ENCODE measurements at places on chromosomes 12 and 14.

DNA sequence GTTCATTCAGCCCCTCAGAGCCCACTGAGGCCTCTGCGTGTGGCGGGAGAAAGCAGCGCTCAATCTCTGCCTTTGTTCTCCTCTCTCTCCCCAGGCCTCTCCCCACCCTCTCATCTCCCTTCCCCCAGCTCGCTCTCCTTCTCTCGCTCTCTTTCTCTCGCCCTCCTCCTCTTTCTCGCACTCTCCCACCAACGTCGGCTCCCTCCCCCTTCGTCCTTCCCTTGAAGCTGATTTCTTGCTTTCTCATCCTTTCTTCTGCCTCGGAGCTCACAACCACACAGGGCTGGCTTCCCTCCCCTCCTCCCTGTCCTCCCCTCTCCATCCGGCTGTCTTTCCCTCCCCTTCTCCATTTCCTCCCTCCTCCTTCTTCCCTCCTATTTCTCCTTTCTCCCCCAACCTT lies 96.4 kb downstream of the LRRC74A start:
- DNase-seq = no peak

DNA sequence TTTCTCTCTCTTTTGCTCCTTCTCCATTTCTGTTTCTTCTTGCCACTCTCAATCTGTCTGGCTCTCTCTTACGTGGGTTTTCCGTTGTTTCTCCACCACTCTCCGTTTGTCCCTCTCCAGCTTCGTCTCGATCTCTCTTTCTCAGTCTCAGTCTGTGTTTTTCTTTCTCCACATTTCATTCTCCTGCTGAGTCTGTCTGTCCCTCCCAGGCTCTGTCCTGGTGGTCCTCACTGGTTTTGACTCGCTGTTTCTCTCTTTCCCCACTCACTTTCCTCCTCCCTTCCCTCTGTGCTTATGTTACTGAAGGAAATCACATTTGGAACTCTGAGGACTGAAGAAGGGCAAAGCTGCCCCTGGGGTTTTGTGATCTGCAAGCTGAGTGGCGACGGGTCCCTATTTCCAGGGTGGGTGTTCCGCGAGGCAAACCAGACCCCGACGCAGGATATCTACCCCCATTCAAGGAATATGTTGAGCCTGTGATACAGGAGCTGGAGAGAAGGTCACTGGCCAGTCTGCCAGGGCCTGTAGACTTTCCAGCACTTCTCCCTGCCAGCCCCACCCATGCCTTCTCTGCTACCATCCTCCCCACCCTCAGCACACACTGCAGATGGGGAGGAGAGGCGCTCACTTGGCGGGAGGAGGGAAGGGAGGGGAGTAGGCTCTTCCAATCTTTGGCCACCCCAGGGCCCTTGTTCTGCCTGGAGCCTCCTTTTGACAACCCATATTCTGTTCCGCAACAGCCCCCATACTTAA lies 102.7 kb upstream of the MAP1LC3B2 start:
- DNase-seq = no peak

DNA sequence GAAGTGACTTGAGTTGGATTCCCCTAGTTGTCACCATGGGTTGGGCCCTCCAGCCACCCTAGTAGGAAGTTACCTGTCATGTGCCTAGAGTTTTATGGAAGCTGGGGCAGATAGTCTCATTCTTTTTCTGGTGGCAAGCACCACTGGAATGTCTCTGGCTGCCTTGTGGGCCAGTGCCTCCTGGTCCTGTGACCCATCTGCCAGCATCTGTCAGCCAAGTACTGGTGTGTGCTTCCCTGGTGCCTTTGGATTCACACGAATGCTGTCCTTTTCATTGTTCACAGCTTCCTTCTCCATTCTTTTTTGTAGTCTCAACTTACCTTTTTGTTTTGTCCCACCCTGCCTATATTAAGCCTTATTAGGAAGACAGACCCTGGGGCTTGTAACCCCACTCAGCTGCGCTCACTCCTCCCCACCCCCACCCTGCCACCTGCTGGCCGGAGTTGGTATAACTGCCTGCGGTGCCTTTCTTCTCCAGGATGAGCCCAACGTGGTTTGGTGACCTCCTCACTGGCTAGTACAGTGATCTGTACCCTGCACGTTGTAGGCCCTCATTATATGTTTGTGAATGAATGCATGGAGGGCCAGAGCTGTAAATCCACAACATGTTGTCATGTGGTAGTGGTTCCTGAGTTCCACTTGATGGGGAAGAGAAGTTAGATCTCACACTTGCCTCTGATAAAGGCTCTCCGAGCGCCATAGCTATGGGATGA lies 125.7 kb downstream of the TSPAN9 start:
- DNase-seq = peak; percentile 47

DNA sequence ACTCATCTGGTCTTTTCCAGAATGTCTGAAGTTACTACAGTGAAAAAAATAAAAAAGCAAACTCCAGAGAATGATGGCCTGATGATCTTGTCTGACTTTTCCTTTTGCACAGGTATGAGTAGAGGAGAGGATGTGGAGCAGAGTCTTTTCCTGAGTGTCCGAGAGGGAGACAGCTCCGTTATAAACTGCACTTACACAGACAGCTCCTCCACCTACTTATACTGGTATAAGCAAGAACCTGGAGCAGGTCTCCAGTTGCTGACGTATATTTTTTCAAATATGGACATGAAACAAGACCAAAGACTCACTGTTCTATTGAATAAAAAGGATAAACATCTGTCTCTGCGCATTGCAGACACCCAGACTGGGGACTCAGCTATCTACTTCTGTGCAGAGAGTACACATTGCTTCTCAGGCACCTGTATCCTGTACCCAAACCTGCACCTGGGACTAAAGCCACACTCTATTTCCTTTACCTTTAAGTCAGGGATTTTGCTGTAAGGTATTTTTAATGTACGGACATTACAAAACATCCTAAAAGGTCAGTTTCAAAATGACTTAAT lies 75.8 kb upstream of the OR4E1 start:
- no peak for DNase-seq

DNA sequence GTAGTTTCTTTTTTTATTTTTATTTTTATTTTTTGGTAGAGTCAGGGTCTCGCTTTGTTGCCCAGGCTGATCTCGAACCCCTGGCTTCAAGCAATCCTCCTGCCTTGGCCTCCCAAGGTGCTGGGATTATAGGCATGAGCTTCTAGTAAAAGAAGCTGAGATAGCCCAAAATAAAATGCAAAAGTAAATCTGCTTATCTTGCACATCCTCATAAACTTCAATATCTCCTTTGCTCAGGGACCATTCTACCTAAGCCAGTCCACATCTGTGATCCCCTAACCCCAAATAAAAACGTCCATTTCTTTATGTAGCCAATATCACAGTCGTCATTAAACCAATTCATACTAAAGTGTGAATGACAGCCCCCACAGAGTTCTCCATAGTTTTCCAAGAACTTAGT lies 36.3 kb downstream of the ATF7 start:
- DNase-seq = no peak

- DNase-seq = no peak
Observed at GRCh38 chr12:7872566-7873319, at the start of gene SLC2A14. SLC2A14 (minus strand) TSS chr12:7872915; CDS start chr12:7869880, 3,035 bp downstream.

- peak; percentile 36 for DNase-seq
Observed at GRCh38 chr12:21615431-21615830, 10.8 kb upstream of the GYS2 start.

All from CD4-positive, alpha-beta T cell treated with Interleukin-12 subunit alpha and Interleukin-12 subunit beta, for 1 hour (primary cell).